Stimulated activated CD4-positive, alpha-beta T cell treated with anti-CD3 and anti-CD28 coated beads, TNF-alpha, amount 100 ng/mL, for 24 hours (primary cell): ENCODE measurements at places on chromosomes 16 and 17.
A peak's percentile ranks its signal among the peaks of the same experiment; 100 is the strongest.

DNA sequence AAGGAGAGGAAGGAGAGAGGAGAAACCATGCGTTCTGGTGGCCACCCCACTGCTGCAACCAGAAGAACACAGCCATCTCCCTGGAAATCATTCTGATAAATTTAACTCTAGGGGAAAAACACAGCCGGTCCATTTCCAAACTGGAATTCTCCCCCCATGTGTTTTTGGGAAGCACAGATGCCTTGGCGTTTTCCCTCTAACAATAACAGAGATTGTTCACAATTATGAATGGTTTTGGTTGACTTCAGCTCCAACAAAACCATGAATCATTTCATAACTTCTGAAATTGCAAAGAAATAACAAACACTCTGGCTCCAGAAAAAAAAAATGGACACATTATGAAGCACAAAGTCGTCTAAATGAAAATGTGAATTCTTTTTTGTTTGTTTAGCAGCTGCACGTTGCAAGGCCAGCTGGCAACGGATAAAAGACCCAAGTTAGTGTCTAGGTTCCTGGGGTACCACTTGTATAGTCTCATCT, 46.2 kb downstream of the GNAO1 start:
- DNase-seq = no peak

- DNase-seq = no peak
Measured at GRCh38 chr16:23528644-23529310, 18.5 kb upstream of the GGA2 start.

GRCh38 chr17:38424297-38424972, 3.8 kb upstream of the ARHGAP23 start:
- DNase-seq = no peak

GRCh38 chr17:72368191-72368590, 247.4 kb downstream of the SOX9 start:
- no peak for DNase-seq

DNA sequence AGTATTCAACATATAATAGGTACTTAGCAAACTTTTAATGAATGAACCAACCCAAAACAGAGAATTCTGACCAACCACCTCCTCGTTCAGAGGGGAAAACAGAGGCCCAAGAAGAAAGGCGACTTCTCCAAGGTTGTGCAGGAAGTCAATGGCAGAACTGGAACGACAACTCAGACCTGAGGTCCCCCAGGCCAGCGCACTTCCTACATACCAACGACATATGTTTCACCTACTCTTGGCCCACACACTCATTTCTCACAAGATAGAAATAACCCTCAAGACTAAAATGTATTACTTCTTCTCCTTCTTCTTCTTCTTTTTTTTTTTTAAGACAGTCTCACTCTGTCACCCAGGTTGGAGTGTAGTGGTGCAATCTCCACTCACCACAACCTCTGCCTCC, 14.4 kb downstream of the CHCT1 start:
- DNase-seq = no peak

DNA sequence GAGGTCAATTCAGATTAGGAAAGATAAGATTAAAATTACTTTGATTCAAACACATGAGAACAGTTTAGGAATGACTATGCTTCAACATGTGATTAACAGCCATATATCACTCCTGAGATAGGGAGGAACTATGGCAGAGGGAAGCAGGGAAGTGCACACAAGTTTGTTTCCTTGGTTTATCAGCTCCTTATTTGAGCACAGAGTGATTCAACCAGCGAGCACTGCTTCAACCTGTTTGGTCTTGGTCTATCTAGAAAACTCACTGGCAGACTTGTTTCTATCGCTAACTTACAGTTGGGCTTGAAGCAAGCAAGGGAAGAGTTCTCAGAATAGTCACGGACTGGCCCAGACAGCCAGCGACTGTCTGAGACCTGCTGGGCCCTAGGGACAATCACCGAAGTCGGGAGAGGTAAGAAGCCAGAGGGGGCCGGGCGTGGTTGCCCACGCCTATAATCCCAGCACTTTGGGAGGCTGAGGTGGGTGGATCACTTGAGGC, 23.5 kb downstream of the TUBG1 start:
- no peak for DNase-seq

DNA sequence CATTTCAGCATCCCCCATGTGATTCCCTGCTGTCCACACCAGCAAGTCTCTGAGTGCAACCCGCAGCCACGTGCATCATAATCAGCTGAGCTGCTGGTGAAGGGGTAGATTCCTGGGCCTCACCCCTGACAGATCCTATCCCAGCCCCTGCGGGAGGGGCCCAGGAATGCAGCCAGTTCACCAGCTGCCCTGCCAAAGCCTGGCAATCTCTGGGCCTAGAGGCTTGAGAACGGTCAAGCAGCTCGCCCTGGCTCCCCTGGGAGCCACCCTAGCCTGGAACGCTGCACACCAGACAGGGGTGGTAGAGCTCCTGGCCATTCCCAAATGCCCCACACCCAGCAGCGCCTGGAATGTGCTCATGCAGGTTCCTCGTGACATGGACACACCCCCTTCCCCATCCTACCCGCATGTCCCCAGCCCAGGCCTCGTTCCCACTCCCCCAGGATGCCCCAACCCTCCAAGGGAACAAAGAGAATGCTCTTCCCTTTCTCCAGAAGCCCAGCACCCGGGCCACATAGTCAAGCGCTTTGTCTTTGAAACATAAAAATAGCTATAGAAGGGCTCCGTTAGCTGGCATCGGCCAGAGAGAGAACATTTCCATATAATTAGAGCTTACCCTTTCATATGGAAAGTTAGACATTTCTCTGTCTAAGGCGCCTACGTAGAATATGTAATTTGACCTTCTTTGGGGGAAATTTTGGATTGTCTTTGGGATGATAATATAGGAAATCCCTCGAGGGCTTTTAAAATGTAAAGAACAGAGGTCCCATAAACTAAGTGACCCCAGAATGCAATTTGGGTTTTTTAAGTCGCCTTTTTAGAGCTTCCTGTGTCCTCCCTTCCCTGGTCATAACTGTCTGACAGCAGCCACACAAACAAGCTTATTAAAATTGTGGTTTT, 3.4 kb downstream of the CEP295NL start:
- no peak for DNase-seq

- no peak for DNase-seq
Measured at GRCh38 chr17:68843522-68843921, 111.7 kb downstream of the ABCA8 start.

- DNase-seq = no peak
Measured at GRCh38 chr17:78376161-78376560, 2.3 kb upstream of the PGS1 start.

GRCh38 chr16:84988328-84989080, 22.8 kb downstream of the ZDHHC7 start:
- DNase-seq = no peak

DNA sequence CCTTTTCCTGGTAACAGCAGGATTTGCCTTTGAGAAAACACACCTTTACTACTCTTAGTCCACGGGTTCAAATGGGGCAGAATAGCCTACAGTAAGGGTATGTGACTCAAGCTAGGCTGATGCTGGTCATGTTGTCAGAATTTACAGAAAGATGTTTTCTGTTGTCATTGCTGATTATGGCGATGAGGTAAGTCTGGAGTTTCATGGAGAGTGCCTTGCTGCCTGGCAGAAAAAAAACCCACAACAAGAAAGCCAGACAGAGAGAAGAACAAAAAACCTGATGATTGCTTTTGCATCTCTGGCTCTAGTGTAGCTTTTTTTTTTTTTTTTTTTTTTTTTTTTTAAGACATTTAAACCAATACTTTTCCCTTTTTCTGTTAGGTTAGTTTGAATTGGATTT, 47.9 kb downstream of the SLC6A4 start:
- DNase-seq = no peak

GRCh38 chr16:1776991-1777374, 4.0 kb upstream of the MRPS34 start:
- DNase-seq = no peak

DNA sequence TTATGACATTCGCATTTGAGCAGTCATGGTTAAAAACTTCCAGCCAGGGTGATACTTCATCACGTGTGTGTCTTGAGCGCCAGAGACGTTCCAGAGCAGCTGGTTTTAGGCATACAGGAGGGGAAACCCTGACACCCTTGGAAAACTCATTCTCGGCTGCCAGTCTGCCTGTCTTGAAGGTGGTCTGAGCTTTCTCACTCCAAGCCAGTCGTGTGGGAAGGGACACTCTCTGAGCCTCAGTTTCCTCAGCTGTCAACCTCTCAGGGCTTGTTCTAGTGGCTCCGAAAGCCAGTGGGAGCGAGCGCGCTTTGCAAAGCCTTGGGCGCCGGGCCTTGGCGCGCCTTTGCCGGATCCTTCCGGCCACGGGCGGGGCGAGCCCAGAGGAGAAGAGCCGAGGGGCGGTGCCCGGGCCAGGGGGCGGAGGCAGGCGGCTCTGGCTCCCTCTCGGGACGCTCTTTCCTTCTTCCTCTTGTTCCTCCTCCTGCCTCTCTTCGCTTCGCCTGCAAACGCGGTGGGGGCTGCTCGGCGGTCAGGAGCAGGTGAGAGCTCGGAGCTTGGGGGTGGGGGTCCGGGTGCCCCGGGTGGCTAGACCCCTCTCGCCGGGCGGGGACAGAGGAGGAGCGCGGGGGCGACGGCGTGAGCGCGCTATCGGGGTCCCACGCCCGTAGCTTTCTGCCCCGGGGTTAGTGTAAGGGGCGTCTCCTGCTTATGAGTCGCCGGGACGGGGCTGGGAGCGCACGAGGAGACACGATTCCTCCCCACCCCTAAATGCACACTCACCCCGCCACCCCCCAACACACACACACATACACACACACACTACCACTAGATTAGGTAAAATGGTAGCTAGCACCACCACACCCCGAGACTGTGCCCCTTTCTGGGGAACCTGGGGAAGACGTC, at the start of gene LDAF1:
TSS of gene LDAF1 (plus strand) at position 467 of the 903 bp plus-strand sequence. CDS start 2,509 bp downstream, outside the sequence.
- peak; percentile 45 for DNase-seq
